Occipital lobe (tissue), 3 donors: ENCODE measurements at places on chromosomes 11 and 22.

- no peak for DNase-seq
Observed at GRCh38 chr11:110130642-110131238, 37.5 kb downstream of the ZC3H12C start.

DNA sequence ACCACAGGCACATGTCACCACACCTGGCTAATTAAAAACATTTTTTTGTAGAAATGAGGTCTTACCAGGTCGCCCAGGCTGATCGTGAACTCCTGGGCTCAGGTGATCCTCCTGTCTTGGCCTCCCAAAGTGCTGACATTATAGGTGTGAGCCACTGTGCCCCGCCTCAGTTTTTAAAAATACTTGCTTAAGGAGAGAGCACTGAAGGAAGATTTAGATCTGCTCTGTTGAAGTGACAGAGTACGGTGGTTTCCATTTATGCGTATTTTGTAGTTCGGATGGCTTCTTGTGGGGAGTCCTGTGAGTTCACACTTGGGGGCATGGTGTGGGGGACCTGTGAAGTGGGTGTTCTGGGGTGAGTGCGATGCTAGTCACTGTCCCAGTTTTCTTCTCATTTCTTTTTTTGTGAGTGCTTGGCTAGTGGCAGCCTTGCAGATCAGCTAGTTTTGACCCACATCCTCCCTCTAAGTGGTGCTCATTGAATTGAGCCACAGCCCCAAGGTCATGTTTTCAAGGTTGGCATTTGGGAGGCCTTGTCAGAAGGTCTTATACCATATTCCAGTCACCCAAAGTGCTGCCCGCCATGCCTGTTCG is 31.5 kb downstream of the PTPRJ start:
- DNase-seq, result no peak

- DNase-seq, result no peak
Observed at GRCh38 chr11:44607319-44607962, 42.0 kb downstream of the CD82 start.

DNA sequence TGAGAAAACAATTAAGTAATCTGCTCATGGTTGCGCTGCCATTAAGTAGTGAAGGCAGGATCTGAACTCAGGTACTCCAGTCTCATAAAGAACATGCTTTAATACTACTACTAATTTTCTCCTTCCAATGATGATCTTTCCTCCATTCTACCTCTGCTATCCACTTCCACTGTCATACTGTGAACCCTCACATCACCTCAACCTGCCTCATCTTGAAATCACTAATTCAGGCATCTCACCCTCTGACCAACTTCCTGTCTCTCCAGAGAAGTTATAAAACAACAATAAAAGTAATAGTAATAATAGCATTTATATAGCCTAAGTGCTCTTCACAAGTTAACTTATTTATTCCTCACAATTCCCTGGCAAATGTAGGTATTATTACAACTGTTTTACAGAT is 57.1 kb upstream of the PSMA1 start:
- DNase-seq, result no peak

DNA sequence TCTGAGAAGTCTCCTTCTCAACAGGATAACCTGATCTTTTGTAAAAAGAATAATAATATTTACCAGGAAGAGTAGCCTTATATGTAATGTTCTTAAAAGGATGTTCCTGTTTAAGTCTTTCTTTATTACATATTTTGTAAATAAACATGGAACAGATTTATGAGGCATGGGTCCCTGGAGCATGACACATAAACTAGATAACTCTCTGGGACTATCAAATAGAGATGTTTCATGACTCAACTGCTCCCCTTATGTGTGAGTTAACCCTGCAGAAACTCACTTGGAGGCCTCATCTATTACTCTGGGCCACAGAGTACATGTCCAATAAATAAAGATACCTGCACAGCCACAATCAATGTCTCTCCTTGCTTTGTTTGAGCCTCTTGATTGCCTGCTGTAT is 64.6 kb downstream of the GDPD4 start:
- no peak for DNase-seq

DNA sequence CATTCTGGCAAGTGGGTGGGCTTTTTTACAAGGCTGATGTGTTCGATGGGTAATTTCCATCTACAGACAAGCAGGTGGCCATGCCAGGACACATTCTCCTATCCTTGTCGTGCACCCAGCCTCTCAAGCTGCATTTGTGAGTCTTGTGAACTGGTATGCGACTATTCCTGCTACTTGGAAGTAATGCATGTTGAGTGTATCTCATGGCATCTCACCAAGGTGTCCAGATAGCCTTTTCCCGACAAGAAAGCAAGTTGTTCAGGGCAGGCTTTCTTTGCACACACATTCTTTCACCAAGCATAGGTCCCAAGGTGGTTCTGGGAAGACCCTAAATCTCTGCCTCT is 18.8 kb upstream of the SYT13 start:
- DNase-seq, result no peak

DNA sequence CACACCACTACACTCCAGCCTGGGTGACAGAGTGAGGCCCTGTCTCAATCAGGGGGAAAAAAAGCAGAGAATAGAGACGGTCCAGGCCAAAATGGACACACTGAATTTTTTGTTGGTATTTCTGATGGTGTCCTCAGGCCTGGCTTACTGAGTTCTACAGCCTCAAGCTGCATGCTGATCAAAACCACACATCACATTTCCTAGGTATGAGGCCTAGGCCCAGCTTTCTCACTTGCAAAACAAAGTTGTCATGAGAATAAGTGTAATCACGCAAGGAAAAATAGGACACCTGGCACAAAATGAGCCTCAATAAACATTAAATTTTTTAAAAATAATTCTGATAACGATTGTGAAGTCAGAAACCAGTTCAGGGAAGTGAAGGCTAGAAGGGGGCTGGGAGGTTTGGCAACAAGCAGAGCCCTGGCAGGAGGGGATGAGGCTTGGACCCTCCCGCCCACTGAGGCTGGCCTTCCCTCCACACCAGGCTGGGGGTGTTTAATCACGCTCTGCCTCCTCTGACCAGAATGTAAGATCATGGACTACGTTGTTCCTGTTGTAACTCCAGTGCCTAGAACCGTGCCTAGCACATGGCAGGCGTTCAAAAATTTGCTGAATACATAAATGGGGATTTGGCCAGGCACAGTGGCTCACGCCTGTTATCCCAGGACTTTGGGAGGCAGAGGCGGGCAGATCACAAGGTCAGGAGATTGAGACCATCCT is 18.1 kb downstream of the PACSIN2 start:
- no peak for DNase-seq

- no peak for DNase-seq
Observed at GRCh38 chr11:13009921-13010748, 1.0 kb downstream of the RASSF10 start.

DNA sequence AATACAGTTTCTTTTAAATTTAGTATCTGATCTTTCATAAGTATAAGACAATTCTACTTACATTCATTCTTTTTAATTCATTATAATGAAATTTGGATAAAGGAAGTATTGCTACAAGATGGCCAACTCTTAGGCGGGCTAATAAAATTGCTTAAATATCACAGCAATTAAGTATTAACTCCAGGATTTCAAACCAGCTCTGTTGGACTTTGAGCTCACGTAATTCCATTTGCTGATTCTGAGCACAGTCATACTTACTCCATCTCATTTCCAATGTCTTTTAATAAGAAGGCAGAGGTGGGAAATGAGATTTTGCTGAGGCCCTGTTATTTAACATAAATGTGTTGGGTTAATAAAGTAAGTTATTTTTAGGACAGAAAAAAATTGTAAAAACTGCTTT is 748.1 kb downstream of the KCNA4 start:
- no peak for DNase-seq

GRCh38 chr11:22275600-22275999 is 62.6 kb upstream of the SLC17A6 start:
- DNase-seq, result no peak

DNA sequence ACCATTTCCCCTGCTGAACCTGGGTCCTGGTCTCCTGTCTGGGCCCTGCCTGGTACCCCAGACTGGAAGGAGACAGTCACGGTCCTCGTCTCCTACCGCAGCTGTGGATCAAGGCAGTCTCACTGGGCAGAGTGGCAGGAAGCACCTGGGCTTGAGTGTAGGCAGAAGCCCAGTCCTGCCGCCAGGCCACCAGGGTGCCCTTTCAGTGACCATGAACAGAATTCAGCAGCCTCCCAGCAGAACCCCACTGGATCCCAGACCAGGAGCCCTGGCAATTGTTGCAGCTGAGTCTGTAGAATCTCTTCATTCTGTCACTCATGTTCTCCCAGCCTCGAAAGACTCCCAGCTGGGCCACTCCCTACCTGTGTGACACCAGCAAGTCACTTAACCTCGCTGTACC is 25.5 kb upstream of the CREB3L1 start:
- DNase-seq, result no peak

GRCh38 chr11:112382561-112382960 is 121.9 kb upstream of the PLET1 start:
- DNase-seq, result no peak

DNA sequence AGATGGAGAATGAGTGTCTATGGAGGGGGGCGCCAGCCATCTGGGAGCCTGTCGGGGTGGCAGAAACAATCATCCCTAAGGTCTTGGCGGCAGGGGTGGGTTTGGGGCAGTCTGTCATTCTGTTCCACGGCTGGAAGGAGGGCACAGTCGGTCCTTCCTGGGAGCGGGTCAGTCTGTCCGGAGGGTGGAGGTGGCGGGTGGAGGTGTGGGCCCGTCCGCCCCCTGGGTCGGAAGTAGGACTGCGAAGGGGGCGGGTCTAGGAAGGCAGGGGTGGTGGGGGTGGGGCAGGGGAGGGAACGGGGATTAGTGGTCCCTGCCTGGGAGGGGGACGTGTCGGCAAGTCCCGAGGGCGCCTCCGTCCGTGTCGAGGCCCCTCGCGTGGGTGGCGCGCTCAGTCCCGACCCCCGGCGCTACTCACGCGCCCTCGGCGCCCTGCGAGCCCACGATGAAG is 461 bp downstream of the TBC1D10A start:
- no peak for DNase-seq

GRCh38 chr22:29654420-29654819 is 51.0 kb downstream of the NF2 start:
- no peak for DNase-seq
